T47D (cell line): ENCODE measurements at places on chromosomes 4 and X.

- no peak for DNase-seq
Observed at GRCh38 chr4:34309383-34309906, 1934.9 kb downstream of the ARAP2 start.

GRCh38 chr4:136763919-136764318 is 768.4 kb downstream of the PCDH18 start:
- DNase-seq: no peak

- no peak for DNase-seq
Observed at GRCh38 chr4:98945297-98945850, 16.4 kb upstream of the EIF4E start.

DNA sequence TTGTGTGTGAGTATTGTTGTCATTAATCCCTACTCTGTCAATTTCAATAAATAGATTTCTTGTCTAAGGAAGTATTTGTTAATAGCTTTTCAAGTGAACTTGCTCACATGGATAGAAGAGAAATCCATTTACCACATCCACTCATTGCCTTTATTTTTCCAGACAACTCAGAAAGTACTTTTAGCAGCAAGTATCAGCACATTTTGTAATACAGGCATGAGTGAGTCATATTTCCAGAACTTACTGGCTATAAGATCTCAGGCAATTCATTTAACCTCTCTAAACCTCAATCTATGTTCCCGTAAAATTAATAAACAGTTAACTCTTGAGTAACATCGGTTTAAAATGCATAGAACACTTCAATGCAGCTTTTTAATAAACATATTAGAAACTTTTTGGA is 317.9 kb upstream of the PCDH7 start:
- DNase-seq: no peak

GRCh38 chr4:7647186-7647585 is 212.5 kb upstream of the PSAPL1 start:
- no peak for DNase-seq

GRCh38 chrX:17067534-17067933 is 121.1 kb downstream of the REPS2 start:
- DNase-seq: no peak

DNA sequence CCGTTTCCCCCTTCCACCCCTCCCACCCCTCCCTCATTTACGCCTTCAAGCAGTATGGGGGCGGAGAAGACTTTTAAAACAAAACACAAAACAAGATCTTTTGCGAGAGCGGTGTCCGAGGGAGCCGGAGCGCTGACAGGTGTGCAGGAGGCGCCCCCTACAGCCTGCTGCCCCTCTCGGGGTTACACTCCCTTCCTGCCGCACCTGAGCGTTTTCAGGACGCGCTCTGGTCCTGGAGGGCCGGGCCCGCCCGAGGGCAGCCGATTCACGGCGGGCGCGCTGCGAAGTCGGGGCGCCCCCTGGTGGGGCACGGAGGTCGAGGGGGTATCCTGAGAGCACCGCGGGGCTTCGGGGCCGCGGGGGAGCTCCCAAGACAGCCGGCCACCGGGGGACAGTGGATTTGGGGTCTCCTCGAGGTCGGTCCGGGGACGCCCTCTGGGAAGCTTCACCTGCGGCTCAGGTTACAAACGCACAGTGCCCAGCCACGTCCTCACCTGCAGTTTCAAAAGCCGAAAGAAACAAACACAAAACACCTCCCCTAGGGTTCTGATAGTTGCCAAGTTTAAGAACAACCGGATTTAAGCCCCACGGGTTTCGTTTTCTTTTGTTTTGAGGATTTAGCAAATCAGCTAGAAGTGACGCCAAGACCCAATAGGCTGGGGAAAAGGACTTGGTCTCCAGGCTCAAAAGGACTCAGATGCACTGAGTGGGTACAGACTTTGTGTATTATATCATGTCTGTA is 8.0 kb upstream of the NEUROG2 start:
- peak; percentile 80 for DNase-seq

DNA sequence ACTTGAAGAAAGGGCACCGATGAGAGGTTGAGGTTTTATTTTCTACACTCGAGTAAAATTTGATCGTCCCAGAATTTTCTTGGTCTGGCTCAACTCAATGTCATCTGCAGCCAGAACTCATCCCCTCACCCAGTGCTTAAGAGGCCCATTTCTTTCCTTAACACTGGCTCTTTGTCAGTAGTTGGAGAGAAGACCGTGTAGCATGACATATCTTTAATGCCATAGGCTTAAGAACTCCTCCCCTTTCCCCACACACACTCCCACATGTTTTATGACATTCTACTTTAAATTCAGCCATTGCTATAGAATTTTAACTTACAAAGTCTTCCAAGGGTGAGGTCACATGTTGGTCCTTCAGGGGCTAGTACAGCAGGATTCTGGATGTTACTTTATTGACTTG is 44.2 kb upstream of the ZNF827 start:
- DNase-seq: no peak

GRCh38 chr4:70678383-70678999 is 9.8 kb upstream of the UTP3 start:
- DNase-seq: no peak

GRCh38 chr4:78627046-78627965 is 75.7 kb downstream of the ANXA3 start:
- no peak for DNase-seq

- no peak for DNase-seq
Observed at GRCh38 chrX:152896450-152896849, 1.4 kb upstream of the ZNF185 start.
